Liver (tissue), 10 donors: ENCODE measurements at places on chromosomes 16 and 17. TPM values are rescaled to one million over a fixed set of nuclear protein-coding genes. Genes with fewer than 3 reads are reported as not detected.

DNA sequence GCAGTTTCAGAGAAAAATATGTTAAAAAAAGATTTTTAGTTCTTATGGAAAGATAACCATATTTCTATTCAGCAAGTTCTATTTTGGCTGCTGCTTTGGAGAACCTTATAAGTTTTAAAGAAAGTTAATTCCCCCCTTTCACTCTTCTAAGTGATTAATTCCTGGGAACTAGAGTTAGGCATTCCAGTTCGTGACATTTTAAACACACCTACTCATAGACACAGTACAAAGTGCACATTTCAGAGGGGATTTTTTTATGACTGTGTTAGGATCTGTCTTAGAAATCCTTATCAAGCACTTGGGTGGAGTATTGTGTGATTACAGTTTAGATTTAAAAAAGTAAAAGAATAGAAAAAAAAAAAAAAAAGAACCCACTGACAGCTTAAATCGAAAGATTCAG lies 3.5 kb upstream of the CDH11 start:
- no peak overlapping the region for H3K27ac ChIP-seq
- DNase-seq: no peak
- H3K4me3 ChIP-seq: no peak overlapping the region
- no peaks in the 10 kb centered on the region for H3K36me3 ChIP-seq
- H3K27me3 ChIP-seq: peaks cover 4% of the 10 kb centered on the region

DNA sequence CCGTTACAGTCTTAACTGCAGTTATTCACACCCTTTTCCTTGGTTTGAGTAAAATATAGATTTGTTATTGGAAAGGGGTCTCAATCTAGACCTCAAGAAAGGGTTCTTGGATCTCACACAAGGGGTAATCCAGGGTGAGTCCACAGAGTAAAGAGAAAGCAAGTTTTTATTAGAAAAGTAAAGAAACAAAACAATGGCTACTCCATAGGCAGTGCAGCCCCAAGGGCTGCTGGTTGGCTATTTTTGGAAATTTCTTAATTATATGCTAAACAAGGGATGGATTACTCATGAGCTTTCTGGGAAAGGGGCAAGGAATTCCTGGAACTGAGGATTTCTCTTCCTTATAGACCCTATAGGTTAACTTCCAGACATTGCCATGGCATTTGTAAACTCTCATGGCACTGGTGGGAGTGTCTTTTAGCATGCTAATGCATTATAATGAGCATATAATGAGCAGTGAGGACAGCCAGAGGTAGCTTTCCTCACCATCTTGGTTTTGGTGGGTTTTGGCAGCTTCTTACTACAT lies 24.5 kb upstream of the MILR1 start:
- DNase-seq: no peak
- no peak overlapping the region for H3K4me3 ChIP-seq
- H3K4me1 ChIP-seq: no peaks in the 10 kb centered on the region
- no peaks in the 10 kb centered on the region for H3K27me3 ChIP-seq
- H3K27ac ChIP-seq: no peak overlapping the region

DNA sequence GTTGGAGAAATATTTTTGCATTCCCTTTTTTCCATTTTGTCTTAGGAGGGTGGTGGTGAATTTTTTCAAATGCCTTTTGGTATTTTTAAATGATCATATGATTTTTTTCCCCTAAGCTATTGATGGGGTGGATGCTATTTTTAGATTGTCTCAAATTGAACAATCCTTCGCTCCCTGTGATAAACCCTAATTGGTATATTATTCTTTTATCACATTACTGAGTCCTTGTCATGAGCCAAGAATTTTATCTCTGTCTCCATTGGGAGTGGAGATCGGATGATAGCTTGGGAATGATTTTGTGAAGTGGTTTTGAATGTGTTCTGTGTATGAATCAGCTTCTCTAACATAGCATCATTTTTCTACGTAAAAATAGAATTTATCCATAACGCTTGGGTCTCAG lies 15.4 kb downstream of the NECAB2 start:
- no peaks in the 10 kb centered on the region for H3K27me3 ChIP-seq
- no peak overlapping the region for H3K4me3 ChIP-seq
- H3K36me3 ChIP-seq: peaks cover 16% of the 10 kb centered on the region
- H3K27ac ChIP-seq: no peak overlapping the region
- DNase-seq: no peak
- no peaks in the 10 kb centered on the region for H3K4me1 ChIP-seq

GRCh38 chr16:17204206-17204605 lies 266.6 kb downstream of the XYLT1 start:
- no peak overlapping the region for H3K4me3 ChIP-seq
- no peaks in the 10 kb centered on the region for H3K4me1 ChIP-seq
- no peaks in the 10 kb centered on the region for H3K27me3 ChIP-seq
- no peak for DNase-seq

- peak overlapping the region; percentile 18 for H3K4me3 ChIP-seq
- no peaks in the 10 kb centered on the region for H3K27me3 ChIP-seq
- H3K36me3 ChIP-seq: no peaks in the 10 kb centered on the region
- H3K4me1 ChIP-seq: peaks cover 24% of the 10 kb centered on the region
These were observed 43.3 kb upstream of the ZCCHC14 start for GRCh38 chr16:87535855-87536794.

- H3K27ac ChIP-seq: peak overlapping the region; percentile 88
- peak; percentile 82 for DNase-seq
- no peaks in the 10 kb centered on the region for H3K36me3 ChIP-seq
- peaks cover 32% of the 10 kb centered on the region for H3K4me1 ChIP-seq
These were observed 1.1 kb upstream of the SLC43A2 start for GRCh38 chr17:1629504-1630310.

The DNAH3 gene
- not detected for total RNA-seq

The CCDC144A gene
- 4.9 TPM for total RNA-seq

The CKLF gene
- total RNA-seq: 36.1 TPM
